ENCODE measurements at places on chromosomes 13 and 19.

DNA sequence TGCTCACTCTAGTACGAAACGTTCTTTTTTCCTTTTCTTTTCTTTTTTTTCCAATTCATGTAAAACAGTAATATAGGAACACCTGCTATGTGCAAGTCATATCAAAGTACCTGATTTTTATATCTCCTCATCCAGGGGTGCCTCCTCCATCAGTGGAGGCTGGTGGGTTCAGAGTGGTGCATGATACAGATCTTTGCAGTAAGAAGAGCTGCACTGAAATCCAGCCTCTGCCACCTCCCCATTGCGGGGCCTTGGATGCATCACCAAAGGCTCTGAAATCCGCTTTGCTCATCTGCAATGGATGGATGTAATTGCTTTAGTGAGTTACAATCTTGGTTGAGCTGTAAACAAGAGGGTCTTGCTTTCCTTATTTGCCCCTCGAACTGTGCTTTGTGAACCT lies 38.3 kb downstream of the GPR12 start:
- no peak for DNase-seq

DNA sequence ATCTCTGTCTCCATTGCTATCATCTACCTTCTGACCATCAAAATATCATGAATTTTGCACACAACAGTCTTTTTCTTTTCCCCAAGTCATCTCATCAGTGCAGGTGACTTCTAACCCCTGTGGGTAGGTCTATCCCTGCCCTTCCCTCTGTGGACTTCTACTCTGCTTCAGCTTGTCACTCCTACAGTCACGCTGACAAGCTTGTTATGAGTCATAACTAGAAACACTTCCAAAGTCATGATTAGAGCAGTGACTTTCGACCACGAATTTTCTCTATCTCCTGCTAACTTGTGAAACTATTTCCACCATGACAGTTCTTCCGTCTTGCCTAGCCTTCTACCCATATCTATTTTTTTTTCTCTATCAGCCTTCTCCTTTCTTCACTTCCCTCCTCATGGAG lies 343.7 kb upstream of the ARGLU1 start:
- no peak for DNase-seq

- DNase-seq = no peak
Observed at GRCh38 chr13:112785483-112785856, 95.6 kb downstream of the ATP11A start.

GRCh38 chr13:23377983-23378632 lies 55.4 kb downstream of the SACS start:
- peak; percentile 77 for DNase-seq

GRCh38 chr13:33321686-33322542 lies 36.4 kb upstream of the STARD13 start:
- no peak for DNase-seq
